GM20000 (cell line): ENCODE measurements at places on chromosomes 3 and 15.

- DNase-seq = peak; percentile 4
Observed at GRCh38 chr15:100767001-100767825, 112.4 kb upstream of the ALDH1A3 start.

- DNase-seq = no peak
Observed at GRCh38 chr3:113981803-113982202, 34.0 kb downstream of the ZDHHC23 start.

- no peak for DNase-seq
Observed at GRCh38 chr3:149604125-149604875, 53.5 kb downstream of the WWTR1 start.

DNA sequence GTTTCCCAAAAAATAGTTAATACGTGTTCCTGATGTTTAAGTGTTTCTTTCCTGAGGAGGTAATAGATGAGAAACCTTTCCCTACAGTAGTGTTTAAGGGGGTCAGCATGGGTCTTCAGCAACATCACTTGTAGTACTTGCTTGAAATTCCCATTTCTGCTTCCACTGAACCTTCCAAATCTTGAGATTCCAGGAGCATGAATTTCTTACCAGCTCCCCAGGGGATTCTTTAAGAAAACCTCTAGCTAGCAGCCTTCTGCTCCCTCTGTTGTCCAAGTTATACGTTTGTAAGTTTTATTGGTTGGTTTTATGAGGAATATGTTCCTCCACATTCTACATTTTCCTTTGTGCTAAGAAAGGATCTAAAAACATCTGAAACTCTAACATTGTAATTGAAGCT lies 38.2 kb upstream of the ACP3 start:
- no peak for DNase-seq
